NCI-H226 (cell line): ENCODE measurements at places on chromosomes 16 and 17.

DNA sequence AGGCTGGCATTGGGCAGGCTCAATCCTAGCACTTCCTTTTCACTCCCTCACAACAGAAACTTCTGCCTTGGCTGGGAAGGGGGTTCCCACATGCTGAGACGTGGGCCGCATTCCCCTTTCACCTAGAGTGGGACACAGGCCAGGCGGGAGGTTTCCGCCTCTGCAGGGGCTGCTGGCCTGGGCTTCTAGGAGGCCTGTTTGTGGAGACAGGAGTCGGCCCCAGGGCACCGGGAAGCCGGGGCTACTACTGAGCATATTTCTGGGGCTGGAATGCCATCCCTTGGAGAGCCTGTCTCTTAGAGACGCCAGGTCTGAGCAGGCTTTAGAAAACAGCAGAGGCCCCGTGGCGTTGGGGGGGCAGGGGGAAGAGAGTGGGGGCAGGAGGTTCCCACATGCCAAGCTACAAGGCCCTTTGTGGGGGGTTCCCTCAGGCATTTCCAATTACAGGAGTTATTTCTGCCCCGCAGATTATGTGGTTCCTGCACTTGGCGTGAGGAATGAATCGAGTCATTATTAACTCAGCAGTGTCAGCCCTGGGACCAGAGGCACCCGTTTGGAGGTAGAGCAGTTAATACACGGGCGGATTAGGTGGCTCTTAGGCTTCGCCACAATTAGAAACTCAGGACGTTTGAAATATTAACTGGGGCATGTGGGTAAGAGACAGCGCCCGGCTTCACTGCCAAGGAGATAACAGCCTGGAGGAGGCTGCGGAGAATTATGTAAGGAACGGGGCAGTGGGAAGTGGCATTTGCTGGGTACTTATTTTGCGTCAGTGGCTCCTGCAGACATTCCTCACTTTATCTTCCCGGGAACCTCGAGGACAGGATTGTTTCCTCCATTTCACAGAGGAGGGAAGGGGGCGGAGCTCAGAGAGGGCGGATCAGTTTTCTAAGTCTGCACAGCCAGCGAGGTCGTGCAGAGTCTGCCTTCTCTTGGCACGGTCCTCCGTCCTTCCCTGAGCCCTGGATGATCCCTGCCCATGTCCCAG lies 162.5 kb downstream of the MAF start:
- peak; percentile 89 for DNase-seq

GRCh38 chr17:61458000-61458399 lies 5.8 kb downstream of the TBX4 start:
- no peak for DNase-seq

GRCh38 chr17:77193653-77194052 lies 52.9 kb downstream of the SEC14L1 start:
- no peak for DNase-seq

GRCh38 chr17:3660311-3660891 lies 8.0 kb downstream of the TAX1BP3 start:
- no peak for DNase-seq

DNA sequence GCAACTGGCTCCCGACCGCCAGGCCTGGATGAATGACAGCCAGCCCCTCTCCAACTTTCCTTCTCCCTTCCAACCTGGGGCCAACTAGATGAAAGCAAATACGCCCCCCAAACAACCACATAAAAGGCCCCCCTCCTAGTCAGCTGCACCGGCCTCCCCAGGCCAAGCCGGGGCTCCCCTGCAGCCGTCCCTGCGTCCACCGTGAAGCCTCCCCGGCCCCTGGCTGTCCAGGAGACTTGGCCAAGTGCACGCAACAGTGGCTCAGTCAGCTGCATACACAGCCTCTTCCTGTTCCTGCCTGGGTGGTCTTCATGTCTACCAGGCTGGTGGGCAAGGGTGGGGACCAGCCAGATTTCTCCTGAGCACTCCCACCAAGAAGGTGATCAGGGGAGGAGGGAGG lies 16.0 kb downstream of the DNAH17 start:
- DNase-seq, result no peak

GRCh38 chr16:82059983-82060421 lies 24.9 kb downstream of the HSD17B2 start:
- no peak for DNase-seq

DNA sequence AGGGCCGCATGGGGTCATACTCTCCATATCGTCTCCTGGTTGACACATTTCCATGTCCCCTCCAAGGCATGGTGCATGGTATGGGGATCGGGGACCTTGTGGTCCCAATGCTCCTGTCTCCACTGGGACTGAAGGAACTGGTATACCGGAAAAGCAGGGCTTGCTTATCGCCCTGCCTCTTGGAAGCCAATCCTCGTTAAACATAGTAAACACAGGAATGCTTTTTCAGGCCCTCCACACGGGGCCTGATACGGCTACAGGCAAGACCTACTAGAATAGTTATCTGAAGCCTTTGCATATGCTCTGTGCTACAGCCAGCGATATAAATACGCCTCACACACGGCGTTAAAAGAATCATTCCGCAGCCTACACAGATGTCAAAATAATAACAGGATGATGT lies 159.5 kb downstream of the SHISA9 start:
- DNase-seq, result no peak
